DMS79 treated with DMSO at 0.1 percent for 48 hours (cell line): ENCODE measurements at places on chromosomes 4 and X.

GRCh38 chr4:42513748-42514492, 116.6 kb downstream of the SHISA3 start:
- no peak for DNase-seq

- DNase-seq: no peak
Observed at GRCh38 chr4:88409206-88409605, 30.6 kb downstream of the HERC6 start.

- DNase-seq: no peak
Observed at GRCh38 chr4:140790171-140790570, 34.0 kb upstream of the TBC1D9 start.

- no peak for DNase-seq
Observed at GRCh38 chr4:15348695-15349094, 79.1 kb upstream of the C1QTNF7 start.

- DNase-seq: no peak
Observed at GRCh38 chr4:26131711-26132110, 189.1 kb upstream of the RBPJ start.

GRCh38 chrX:1451251-1451660, 1.5 kb downstream of the ASMTL start:
- DNase-seq: no peak

DNA sequence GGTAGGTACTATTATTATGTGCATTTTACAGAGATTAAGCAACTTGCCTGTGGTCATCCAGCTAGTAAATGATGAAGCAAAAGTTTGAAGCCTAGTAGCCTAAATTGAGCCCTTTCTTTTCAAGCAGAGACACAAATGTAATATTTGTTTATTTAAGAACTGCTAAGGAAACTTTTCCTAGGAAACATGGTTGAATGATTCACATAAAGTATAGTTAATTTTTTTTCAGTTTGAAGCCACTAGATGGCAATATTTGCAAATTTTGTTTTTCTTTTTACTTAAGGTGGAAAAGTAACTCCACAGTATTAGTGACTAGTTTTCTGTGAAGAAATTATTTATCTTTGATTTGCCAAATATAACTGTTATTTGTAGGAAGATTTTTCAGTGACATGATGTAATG, 52.8 kb upstream of the ANKRD17 start:
- DNase-seq: peak; percentile 7

GRCh38 chr4:15400981-15401671, 26.7 kb upstream of the C1QTNF7 start:
- DNase-seq: no peak

DNA sequence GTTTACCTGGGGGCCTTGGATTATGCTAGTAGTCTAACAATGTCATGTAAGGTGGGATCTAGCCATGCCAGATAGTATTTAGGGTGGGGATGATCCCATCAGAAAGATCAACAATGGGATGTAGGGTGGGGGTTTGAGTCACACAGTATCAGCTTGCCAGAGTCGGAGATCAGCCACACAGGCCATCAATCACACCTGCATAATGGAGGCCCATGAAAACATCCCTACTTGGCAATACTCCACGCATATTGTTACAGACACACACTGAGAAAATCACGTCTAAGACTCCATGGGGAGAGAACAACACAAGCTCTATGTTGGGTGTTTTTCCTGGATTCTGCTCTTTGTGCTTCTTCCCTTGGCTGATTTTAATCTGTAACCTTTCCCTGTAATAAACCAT, 49.5 kb upstream of the SLC25A4 start:
- DNase-seq: no peak

- no peak for DNase-seq
Observed at GRCh38 chr4:62898115-62898514, 1511.1 kb downstream of the TECRL start.
